Pancreas (tissue), 10 donors: ENCODE measurements at places on chromosomes 1 and 21.

GRCh38 chr1:44808063-44808937 lies at the start of gene BTBD19:
Gene BTBD19, plus strand, starts transcription at chr1:44808523. Its CDS starts 298 bp downstream, at chr1:44808821.
- peak within 1 kb of the TSS; percentile 99 for H3K27ac ChIP-seq
- peak; percentile 79 for DNase-seq
- peak within 1 kb of the TSS; percentile 11 for H3K4me3 ChIP-seq

- peaks cover 36% of the 10 kb centered on the region for H3K4me1 ChIP-seq
- no peak overlapping the region for H3K27ac ChIP-seq
- no peak for DNase-seq
- H3K4me3 ChIP-seq: no peak overlapping the region
Measured at GRCh38 chr1:184878002-184878401, 96.3 kb downstream of the NIBAN1 start.

DNA sequence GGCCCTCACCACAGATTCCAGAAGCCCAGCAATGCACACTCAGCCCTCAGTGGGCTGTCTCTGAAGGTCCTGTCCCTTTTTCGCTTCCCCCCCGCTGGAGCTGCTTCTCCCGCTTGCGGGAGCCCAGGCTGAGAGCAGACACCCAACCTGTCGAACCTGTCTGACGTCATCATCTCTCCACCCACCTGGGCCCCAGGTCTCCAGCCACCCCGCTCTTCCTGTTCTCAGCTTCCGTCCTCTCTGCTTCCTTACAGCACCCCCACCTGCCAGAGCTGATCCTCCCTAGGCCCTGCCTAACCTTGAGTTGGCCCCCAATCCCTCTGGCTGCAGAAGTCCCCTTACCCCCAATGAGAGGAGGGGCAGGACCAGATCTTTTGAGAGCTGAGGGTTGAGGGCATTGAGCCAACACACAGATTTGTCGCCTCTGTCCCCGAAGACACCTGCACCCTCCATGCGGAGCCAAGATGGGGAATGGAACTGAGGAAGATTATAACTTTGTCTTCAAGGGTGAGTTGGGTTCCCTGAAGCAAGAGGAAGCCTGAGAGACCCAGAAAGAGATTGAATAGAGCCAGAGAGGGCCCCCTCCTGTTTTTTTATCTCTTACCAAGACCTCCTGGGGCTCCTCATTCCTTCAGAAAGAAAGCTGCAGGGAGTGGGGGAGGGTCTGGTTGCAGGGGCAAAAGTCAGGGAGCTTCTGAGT lies at the start of gene RAB25:
Gene RAB25 (plus strand): TSS at position 224 of the 700 bp plus-strand sequence. CDS start 241 bp downstream, at position 465.
- H3K36me3 ChIP-seq: no peaks in the 10 kb centered on the region
- peak within 1 kb of the TSS; percentile 53 for H3K4me3 ChIP-seq
- H3K4me1 ChIP-seq: peaks cover under 1% of the 10 kb centered on the region
- DNase-seq: peak; percentile 85

DNA sequence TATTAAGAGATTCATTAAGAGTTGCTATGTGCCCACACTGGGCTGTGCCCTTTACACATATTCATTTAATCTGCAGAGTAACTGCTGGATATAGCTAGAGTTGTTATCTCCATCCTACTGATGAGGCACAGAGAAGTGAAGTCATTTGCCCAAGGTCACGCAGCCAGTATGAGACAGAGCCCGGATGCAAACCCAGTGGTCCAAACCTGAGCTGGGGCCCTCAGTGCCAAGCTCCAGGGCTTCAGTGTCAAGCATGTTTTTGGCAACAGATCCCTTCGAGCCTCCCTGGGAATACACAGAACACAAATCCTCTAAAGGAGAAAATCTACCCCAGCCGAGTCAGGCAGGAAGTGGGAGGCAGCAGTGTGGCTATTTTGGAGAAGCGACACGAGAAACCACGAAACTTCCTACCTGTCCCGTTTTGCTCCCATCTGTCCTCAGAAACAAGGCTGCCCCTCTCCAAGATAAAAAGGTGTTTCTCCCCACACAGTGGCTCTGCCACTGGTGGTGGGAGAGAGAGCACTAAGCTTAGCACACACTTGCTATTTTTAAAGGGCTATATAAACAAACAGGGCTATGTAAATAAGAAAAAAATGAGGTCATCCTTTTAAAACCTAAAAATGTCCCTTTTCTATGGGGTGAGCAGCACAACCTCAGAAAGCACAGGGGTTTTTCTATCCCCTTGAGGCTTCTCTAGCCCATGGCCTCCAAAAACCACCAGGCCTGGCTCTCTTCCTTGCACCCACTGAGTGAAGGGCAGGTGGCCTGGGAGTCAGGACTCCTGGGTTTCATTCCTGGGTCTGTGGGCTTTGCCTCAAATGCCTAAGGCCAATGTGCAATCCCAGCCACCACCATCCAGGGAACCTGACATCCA lies 138.6 kb upstream of the EDN2 start:
- no peak overlapping the region for H3K4me3 ChIP-seq
- no peaks in the 10 kb centered on the region for H3K36me3 ChIP-seq
- no peaks in the 10 kb centered on the region for H3K4me1 ChIP-seq
- H3K27me3 ChIP-seq: no peaks in the 10 kb centered on the region
- H3K27ac ChIP-seq: no peak overlapping the region
- no peak for DNase-seq

- H3K4me3 ChIP-seq: no peak overlapping the region
- no peak overlapping the region for H3K27ac ChIP-seq
- H3K4me1 ChIP-seq: no peaks in the 10 kb centered on the region
- H3K27me3 ChIP-seq: no peaks in the 10 kb centered on the region
- H3K36me3 ChIP-seq: no peaks in the 10 kb centered on the region
- DNase-seq: no peak
Measured at GRCh38 chr21:36126208-36126565, 8.7 kb upstream of the CBR3 start.

DNA sequence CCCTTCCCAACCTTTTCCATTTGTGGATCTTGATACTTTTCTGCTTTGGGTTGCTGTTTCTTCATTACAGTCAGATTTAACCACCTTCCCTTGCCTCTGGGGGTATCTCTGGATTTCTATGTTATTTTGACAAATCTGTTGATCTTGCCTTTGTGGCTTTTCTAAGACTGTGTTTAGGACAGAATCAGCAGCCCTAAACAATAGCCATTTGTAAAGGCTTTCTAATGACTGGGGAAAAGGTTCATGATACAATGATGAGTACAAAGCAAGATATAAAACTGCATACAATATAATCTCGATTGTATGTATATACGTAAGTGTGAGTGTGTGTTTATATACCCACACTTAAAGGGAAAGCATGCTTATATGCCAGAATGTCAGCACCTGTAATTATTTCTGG lies 27.8 kb downstream of the FAM20B start:
- no peak for DNase-seq
- no peaks in the 10 kb centered on the region for H3K27me3 ChIP-seq

GRCh38 chr1:150365941-150366340 lies 2.0 kb downstream of the RPRD2 start:
- peak overlapping the region; percentile 61 for H3K4me3 ChIP-seq
- no peaks in the 10 kb centered on the region for H3K36me3 ChIP-seq
- no peaks in the 10 kb centered on the region for H3K4me1 ChIP-seq

DNA sequence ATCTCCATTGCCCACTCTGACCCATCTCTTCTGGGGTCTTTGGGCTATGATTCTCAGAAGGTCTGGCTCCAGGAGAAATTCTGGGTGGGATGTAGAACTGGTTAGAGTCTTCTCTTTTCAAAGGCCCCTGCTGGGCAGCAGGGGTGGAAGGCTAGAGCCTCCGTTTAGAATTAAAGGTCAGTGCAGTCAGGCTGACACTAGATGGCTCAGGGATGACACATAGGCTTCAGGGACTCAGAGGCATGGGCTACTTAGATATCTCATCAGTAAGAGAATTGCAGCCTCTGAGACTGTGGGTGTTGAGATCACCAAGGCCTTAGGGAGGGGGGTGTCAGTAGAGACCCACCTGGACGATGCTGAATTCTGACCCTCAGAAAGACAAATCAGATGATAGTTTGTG lies 12.6 kb upstream of the PPM1J start:
- DNase-seq: no peak
- H3K36me3 ChIP-seq: no peaks in the 10 kb centered on the region
- H3K27me3 ChIP-seq: no peaks in the 10 kb centered on the region
- H3K4me1 ChIP-seq: no peaks in the 10 kb centered on the region
- no peak overlapping the region for H3K27ac ChIP-seq

GRCh38 chr1:15935056-15935950 lies 40.6 kb downstream of the ZBTB17 start:
- peaks cover 13% of the 10 kb centered on the region for H3K4me1 ChIP-seq
- H3K36me3 ChIP-seq: peaks cover 81% of the 10 kb centered on the region
- no peaks in the 10 kb centered on the region for H3K27me3 ChIP-seq
- no peak for DNase-seq

DNA sequence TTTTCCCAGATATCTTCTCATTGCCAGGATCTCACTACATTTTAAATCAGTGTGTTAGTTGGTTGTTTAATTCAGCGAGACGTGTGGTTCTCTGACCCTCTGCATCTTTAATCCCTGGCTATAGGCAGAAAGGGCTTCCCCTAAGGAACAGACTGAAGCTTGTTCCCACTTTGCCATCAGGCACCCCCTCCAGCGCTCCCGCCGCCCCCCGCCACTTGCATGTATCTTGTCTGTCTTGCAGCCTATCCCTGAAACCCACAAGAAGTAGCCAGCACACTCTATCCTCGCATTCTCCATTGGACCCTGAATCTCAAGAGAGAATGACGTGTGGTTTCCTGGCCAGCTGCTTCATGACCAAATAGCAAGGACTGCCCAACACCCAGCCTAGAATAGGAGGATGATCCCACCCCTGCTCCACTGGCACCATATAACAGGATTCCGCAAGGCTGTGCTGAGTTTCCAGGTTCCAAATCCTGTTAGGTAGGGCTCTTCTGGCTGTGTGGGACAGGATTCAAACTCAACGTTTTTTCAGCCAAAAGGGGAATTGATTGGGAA lies 7.8 kb downstream of the CLDN19 start:
- H3K4me1 ChIP-seq: no peaks in the 10 kb centered on the region
- no peaks in the 10 kb centered on the region for H3K36me3 ChIP-seq
- H3K4me3 ChIP-seq: no peak overlapping the region
- no peak for DNase-seq
- no peak overlapping the region for H3K27ac ChIP-seq

GRCh38 chr1:160214481-160215140 lies 9.4 kb downstream of the PEA15 start:
- H3K27me3 ChIP-seq: no peaks in the 10 kb centered on the region
- H3K36me3 ChIP-seq: peaks cover 50% of the 10 kb centered on the region
- no peak overlapping the region for H3K4me3 ChIP-seq

DNA sequence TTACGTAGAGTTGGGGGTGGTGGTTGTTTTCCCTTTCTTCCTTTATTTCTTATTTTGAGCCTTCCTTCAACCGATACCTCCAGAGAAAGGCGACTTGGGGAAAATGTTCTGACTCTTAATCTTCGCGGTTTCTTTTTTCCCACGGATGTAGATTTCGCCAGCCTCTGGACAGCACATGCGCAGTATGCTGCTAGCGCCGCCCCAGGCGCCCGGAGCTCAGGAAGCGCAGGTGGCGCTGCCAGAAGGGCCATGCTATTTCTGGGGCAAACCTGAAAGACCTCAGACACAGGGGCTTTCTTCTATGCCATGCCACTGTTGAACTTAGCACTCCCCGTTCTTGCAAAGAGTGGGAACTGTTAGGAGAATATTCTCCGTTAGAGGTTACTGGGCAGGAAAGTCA lies 392.1 kb downstream of the KIF26B start:
- H3K27me3 ChIP-seq: no peaks in the 10 kb centered on the region
- no peaks in the 10 kb centered on the region for H3K36me3 ChIP-seq
- H3K4me3 ChIP-seq: no peak overlapping the region
- no peak for DNase-seq

DNA sequence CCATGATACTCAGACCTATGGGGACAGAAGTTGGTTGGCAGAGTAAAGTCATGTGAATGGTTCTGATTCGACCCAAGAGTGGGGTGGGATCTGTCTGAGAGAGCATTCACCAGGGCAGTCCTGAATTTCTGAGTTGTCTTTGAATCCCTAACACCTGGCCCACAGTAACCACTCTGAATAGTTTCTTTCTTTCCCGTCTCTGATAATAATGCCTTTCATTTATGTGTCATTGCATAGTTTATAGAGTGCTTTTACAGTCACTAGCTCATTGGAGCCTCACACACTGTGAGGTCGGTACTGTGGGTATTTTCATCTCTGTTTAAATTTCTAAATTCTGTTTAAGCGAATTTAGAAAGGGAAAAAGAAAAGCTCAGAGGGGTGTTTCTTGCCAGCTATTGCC lies 147.1 kb downstream of the C1orf21 start:
- no peak overlapping the region for H3K4me3 ChIP-seq
- H3K27me3 ChIP-seq: no peaks in the 10 kb centered on the region
- no peaks in the 10 kb centered on the region for H3K4me1 ChIP-seq

DNA sequence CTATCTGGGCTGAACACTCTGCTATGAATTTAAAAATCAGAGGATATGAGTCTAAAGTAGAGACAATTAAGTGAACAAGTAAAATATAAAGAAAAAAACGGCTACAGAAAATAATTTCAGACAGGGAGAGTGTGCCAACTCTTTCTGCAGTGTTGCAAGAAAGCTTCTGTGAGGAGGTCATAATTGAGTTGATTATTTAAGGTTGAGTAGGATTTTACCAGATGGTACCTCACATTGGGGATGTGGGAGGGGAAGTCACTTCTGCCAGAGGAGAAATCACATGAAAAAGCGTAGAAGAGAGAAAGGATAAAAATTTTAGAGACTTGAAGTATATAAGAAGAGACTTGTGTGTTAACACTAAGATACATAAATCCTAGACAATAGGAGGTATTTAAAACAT lies 238.0 kb upstream of the NCAM2 start:
- H3K36me3 ChIP-seq: no peaks in the 10 kb centered on the region
- H3K27me3 ChIP-seq: no peaks in the 10 kb centered on the region
- no peaks in the 10 kb centered on the region for H3K4me1 ChIP-seq
- no peak overlapping the region for H3K27ac ChIP-seq
- no peak for DNase-seq

DNA sequence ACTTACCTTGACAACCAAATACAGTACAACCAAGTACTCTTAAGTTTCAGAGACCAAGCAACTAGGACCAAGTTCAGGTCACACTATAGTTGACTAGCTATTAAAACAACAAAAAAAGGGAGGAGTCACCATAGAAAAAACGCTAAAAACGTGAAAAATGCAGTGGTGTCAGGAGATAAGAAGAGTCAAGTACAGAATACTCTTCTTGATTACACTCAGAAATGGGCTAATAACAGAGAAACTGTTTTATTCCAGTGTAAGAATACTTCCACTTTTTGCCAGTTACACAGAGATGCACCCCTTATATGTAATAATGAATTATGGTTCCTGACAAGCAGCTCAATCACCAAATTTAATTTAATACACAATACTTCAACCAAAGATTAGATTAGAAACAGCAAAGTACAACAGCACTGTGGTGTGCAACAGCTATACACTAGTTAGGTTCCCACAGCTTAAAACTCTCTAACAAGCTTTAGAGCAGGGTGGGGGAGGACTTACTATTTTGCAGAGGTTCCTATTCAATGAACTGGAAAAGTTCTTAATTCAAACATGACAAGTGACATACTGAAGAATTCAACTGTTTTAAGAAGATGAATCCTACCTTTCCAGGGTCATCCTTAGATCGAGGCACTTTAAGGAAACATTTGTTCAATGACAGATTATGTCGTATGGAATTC lies 70.4 kb downstream of the FOXJ3 start:
- no peaks in the 10 kb centered on the region for H3K27me3 ChIP-seq
- H3K4me3 ChIP-seq: no peak overlapping the region
- no peak for DNase-seq

GRCh38 chr1:223143537-223144248 lies 645 bp upstream of the TLR5 start:
- H3K27me3 ChIP-seq: no peaks in the 10 kb centered on the region
- peaks cover 7% of the 10 kb centered on the region for H3K4me1 ChIP-seq
- no peaks in the 10 kb centered on the region for H3K36me3 ChIP-seq
- peak overlapping the region; percentile 82 for H3K27ac ChIP-seq
- no peak for DNase-seq
